ENCODE measurements at places on chromosomes 5 and 9.

DNA sequence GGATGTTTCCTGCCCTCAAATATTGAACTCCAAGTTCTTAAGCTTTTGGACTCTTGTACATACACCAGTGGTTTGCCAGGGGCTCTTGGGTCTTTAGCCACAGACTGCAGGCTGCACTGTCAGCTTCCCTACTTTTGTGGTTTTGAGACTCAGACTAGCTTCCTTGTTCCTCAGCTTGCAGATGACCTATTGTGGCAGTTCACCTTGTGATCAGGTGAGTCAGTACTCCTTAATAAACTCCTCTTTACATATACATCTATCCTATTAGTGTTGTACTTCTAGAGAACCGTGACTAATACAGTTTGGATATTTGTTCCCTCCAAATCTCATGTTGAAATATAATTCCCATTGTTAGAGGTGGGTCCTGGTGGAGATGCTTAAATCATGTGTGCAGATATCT lies 681.9 kb upstream of the ARRDC3 start:
- no peak for DNase-seq

- DNase-seq: peak; percentile 30
Measured at GRCh38 chr5:173802670-173803165, 85.4 kb upstream of the CPEB4 start.

GRCh38 chr5:15798006-15798405 lies 298.0 kb downstream of the FBXL7 start:
- DNase-seq: no peak

- DNase-seq: no peak
Measured at GRCh38 chr5:116520771-116521170, 53.9 kb downstream of the SEMA6A start.

- DNase-seq: peak; percentile 4
Measured at GRCh38 chr5:167244583-167244982, 1046.9 kb upstream of the WWC1 start.

DNA sequence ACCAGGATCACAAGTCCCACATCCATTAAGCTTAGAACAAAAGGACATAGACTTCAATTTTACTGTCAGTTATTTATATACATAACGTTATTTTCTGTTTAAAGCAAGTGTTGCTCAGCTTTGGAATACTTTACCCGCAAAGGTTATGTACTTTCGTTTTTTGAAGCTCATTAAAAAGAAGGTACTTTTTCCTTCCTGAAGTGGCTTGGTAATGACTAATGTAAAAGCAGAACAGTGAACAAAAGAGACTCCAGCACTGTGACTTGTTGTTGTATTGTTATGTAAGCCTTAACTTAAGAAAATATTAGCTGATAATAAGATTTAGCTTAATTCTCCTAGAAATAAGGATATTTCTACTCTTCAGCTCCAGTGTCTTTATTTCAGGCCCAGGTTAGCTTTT lies 97.3 kb upstream of the SLCO6A1 start:
- DNase-seq: no peak

- no peak for DNase-seq
Measured at GRCh38 chr5:158910782-158911692, 188.7 kb downstream of the EBF1 start.

GRCh38 chr5:163807781-163808180 lies 302.4 kb downstream of the MAT2B start:
- no peak for DNase-seq
